RCC 7860 (cell line): ENCODE measurements at places on chromosomes 3 and 15.

GRCh38 chr3:126540951-126541627 is 17.1 kb downstream of the CHST13 start:
- no peak for DNase-seq

GRCh38 chr3:42014921-42015533 is 53.1 kb upstream of the ULK4 start:
- DNase-seq, result no peak

DNA sequence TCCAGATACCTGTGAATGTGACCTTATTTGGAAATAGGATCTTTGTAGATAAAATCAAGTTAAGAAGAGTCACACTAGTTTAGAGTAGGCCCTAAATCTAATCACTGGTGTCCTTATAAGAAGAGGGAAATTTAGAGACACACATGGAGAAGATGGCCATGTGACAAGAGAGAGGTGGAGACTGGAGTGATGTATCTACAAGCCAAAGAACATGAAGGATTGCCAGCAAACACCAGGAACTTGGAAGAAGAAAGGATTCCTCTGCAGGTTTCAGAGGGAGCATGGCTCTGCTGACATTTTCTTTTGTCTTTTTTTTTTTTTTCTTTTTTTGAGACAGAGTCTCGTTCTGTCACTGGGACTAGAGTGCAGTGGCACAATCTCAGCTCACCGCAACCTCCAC is 20.8 kb downstream of the ARHGEF3 start:
- DNase-seq, result no peak

- no peak for DNase-seq
These were observed 75.6 kb downstream of the DTWD1 start for GRCh38 chr15:49696433-49696832.

DNA sequence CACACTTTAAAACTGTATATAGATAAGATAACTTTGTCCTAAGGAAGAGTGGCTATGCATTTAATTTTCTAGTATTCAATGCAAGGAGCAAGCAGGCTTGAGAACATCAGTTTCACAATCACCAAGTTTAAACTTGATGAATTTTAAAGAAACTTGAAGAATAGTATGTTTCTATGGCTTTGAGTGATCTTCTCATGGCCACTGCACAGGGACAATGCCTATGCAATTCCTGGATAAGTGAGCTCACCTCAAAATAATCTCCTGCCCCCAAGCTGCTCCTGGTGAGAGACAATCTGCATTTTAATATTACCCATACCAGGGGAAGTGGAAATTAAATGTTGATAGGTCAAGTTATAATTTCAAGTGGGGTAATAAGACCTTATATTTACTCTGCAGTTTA is 376.6 kb upstream of the CBLB start:
- no peak for DNase-seq

DNA sequence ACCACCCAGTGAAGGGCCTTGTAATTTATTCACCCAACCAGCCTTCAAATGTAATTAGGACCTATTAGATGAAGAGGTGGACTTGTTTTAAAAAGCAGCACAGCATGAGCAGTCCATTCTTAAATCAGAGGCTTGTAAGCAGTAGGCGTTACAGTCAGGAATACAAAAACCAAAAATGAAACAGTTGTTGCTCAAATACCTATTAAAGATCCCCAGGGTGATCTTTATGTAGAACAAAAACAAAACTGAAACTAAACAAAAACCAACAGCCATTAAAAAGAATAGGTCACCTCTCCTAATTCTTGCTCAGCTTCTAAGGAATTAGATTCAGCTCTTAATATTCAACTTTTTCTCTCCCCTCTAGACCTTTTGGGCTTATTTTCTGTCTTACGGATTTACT is 104.9 kb upstream of the ST8SIA2 start:
- no peak for DNase-seq

- DNase-seq, result no peak
These were observed 53.8 kb downstream of the FSIP1 start for GRCh38 chr15:39728845-39729244.

DNA sequence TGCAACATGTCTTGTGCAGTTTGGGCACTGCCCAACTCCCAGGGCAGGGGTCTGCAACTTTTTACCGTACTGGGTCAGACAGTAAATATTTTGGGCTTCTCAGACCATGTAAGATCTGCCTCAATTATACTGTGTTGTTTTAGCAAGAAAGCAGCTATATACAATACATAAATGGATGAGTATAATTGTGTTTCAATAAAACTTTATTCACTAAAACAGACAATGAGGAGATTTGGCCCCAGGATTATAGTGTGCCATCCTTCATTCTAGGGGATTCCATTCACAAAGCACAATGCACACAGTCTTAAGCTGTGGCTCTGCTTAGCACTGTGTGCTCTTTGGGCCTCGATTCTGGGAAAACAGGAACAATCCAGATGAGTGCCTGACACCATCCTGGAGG is 354.4 kb upstream of the PROK2 start:
- no peak for DNase-seq

DNA sequence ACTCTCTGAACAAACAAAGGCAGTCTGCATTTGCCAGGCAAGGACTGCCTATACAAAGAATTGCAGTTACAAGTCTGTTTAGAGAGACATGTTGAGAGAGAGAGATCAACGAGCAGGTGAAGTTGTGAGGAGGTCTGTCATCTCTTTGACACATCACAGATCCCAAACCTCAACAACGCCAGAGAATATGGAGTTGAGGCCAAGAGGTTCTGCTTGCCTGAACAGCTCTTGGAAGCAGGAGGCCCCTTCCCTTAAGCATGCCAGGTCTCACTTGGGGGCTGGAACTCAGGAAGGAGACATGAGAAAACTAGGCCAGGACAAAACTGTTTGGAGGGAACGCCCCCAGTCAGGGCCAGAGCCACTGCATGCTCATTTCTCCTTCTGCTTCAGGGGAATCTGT is 22.3 kb upstream of the MUSTN1 start:
- DNase-seq, result no peak

- DNase-seq, result no peak
These were observed 53.7 kb downstream of the CGGBP1 start for GRCh38 chr3:88005066-88005465.

GRCh38 chr15:45473068-45473467 is 49.5 kb downstream of the SLC30A4 start:
- no peak for DNase-seq

GRCh38 chr3:119628816-119629445 is 31.2 kb downstream of the PLA1A start:
- DNase-seq, result no peak

- DNase-seq, result no peak
These were observed 87.2 kb downstream of the EBLN2 start for GRCh38 chr3:73148682-73149081.

- DNase-seq, result peak; percentile 15
These were observed 90.0 kb downstream of the APBA2 start for GRCh38 chr15:28975766-28976179.

- no peak for DNase-seq
These were observed 90.1 kb downstream of the PCSK6 start for GRCh38 chr15:101399431-101399830.

- no peak for DNase-seq
These were observed 152.5 kb upstream of the ATP10A start for GRCh38 chr15:26015516-26016075.

DNA sequence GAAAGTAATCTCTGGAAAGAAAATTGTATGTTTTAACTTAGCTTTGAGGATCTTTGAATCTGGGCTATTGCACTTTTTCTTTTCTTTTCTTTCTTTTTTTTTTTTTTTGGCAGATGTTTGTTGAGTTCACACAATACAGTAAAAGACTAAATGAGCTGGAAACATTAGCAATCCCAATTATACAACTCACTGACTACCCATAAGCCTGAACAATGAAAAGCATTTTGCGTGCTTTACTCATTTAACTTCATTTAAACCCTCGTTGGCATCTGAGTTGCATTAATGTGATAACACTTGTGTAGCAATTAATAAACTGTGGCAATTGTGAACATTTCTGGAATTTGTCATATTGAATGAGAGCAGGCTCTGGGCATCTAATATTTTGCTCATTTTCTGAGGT is 269.4 kb upstream of the RBMS3 start:
- DNase-seq, result no peak
